CD14-positive monocyte (primary cell): ENCODE measurements at places on chromosomes 12 and 14. TPM values are rescaled to one million over a fixed set of nuclear protein-coding genes. Genes with fewer than 3 reads are reported as not detected.

The TAS2R10 gene
- 0.08 TPM in 1 of 2 replicates, not detected in the other for polyA plus RNA-seq

The LRRC10 gene
- not detected for polyA plus RNA-seq

The PCED1B gene
- polyA plus RNA-seq = 0.65 and 0.66 TPM in 2 replicates

The CLEC6A gene
- polyA plus RNA-seq = 1.7 and 3.4 TPM in 2 replicates

The CCDC197 gene
- not detected for polyA plus RNA-seq

The RESF1 gene
- polyA plus RNA-seq = 16.2 and 32.7 TPM in 2 replicates

The CLMN gene
- polyA plus RNA-seq = 23.2 TPM

The BMAL2 gene
- polyA plus RNA-seq = 1.8 TPM

The MPHOSPH9 gene
- 14.1 TPM for polyA plus RNA-seq

The RNASE7 gene
- polyA plus RNA-seq = not detected

The SLC7A7 gene
- polyA plus RNA-seq = 365 and 425 TPM in 2 replicates

The COX8C gene
- not detected for polyA plus RNA-seq

The TUNAR gene
- polyA plus RNA-seq = not detected in 2 replicates

The KLRG1 gene
- 0.29 and 1.1 TPM in 2 replicates for polyA plus RNA-seq

The WNT1 gene
- not detected for polyA plus RNA-seq

The B3GNT4 gene
- polyA plus RNA-seq = not detected in 2 replicates

The PPP1R13B gene
- polyA plus RNA-seq = 0.48 TPM

The ETFBKMT gene
- polyA plus RNA-seq = 0.22 and 0.67 TPM in 2 replicates

The PRICKLE1 gene
- 5.1 TPM for polyA plus RNA-seq

The SERPINA5 gene
- not detected for polyA plus RNA-seq

The KRT85 gene
- polyA plus RNA-seq = not detected

The ZBTB25 gene
- polyA plus RNA-seq = 4.1 and 8.7 TPM in 2 replicates

The KLRD1 gene
- 0.79 TPM for polyA plus RNA-seq
